ENCODE measurements at places on chromosomes 1 and 21.

- DNase-seq: no peak
Observed at GRCh38 chr1:111436726-111437125, 9.2 kb upstream of the OVGP1 start.

DNA sequence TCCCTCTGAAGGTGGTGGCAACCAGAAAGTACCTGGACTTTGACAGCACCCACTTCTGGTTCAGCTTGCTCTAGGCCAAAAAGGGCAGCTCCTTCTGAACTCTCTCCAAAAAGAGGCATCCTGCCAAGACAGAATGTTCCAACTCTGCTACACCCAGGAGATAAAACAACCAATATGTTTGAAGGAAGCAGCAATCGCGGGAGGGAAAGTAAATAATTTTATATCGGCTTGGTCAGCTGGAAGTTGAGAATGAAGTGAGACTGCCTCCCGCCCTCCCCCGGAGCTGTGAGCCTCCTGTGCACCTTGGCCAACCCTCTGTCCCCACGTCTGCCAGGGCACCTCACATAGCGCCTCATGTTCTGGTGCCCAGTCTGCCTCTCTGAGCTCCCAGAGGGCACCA is 130.3 kb upstream of the ATP1A1 start:
- no peak for DNase-seq

DNA sequence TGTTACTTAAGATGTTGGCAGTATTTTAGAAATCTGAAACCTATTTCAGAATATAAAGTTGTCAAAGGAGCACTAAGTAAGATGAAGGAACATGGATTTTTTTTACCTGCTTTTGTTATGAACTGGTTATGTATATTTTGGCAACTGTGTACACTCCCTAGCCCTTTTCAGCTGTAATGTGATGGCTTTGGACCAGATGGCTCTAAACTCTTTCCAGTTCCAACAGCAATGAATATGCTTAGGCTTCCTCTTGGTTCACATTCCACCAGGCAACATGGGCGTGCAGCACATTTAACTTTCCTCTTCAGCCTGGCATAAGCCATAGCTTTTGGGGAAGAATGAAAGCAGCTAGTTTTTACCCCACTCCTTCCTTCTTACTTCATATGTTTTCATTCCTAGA is 95.6 kb upstream of the ADAMTS5 start:
- no peak for DNase-seq

GRCh38 chr1:25544819-25545218 is 1.4 kb downstream of the LDLRAP1 start:
- no peak for DNase-seq

DNA sequence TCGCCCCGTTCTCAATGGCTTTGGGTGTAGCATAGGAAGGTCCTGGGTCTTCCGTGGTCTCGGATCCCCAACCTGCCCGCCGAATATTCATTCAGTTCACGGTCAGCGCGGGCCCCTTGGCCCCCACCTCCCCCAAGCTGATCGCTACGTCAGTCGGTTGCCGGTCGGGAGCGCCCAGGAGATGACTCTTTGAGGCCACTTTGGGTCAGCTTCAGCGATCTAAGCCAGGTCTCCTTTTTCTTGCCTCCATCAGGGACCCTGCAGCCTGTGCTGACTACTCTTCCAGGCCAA is 12.8 kb downstream of the HLX start:
- no peak for DNase-seq

DNA sequence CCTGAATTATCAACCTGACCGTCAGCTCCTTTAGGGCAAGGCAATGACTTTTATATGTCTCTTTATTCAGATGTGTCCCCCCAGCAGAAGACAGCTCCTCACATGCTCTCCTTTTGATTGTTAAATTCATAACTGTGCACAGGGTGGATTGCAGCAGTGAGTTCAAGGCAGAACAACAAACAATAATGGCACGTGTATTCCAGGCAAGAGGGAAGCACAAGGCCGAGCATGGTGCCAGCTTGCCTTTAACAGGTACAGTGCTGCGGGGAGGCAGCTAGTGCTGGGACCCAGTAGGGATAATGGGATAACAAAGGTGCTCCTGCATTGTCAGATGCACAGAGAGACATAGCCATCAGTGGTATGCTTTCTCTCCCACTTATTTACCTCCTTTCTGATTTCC is 248.4 kb downstream of the RHOU start:
- no peak for DNase-seq

DNA sequence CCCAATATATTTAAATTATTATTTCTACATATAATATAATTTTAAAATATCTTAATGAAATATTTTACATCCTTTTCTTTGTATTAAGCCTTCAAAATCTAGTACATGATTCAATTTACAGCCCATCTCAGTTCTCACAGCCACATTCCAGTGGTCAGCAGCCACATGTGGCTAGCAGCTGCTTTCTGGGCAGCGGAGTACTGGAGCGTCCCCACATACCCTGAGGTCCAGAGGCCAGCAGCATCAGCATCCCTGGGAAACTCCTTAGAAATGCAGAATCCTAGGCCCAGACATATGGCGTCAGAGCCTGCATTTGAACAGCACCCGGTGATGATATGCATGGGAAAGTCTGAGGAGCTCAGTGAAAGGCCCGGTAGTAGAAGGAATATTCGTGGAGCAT is 8.6 kb upstream of the LHX4 start:
- DNase-seq: no peak

DNA sequence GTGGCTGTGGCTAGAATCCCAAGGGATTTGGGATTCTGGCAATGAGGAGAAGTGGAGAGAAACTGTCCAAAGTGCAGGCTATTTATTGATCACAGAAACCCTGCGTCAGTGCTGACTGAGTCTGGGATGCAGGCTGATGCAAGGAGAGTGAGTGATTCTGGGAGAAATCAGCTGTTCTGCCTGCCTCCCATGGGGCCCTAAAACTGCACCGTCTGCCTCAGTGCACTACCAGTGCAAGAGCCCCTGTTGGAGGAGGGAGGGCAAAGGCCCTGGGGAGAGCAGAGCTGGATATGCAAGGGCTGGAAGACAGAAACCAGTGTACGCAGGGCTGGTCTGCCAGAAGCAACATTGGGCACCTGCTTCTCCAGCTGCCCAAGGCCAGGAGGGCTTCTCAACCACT is 42.6 kb downstream of the C1orf198 start:
- DNase-seq: no peak

- DNase-seq: no peak
Observed at GRCh38 chr1:59516881-59517280, 220.0 kb downstream of the FGGY start.

GRCh38 chr1:77589231-77589630 is 93.2 kb downstream of the ZZZ3 start:
- DNase-seq: no peak

DNA sequence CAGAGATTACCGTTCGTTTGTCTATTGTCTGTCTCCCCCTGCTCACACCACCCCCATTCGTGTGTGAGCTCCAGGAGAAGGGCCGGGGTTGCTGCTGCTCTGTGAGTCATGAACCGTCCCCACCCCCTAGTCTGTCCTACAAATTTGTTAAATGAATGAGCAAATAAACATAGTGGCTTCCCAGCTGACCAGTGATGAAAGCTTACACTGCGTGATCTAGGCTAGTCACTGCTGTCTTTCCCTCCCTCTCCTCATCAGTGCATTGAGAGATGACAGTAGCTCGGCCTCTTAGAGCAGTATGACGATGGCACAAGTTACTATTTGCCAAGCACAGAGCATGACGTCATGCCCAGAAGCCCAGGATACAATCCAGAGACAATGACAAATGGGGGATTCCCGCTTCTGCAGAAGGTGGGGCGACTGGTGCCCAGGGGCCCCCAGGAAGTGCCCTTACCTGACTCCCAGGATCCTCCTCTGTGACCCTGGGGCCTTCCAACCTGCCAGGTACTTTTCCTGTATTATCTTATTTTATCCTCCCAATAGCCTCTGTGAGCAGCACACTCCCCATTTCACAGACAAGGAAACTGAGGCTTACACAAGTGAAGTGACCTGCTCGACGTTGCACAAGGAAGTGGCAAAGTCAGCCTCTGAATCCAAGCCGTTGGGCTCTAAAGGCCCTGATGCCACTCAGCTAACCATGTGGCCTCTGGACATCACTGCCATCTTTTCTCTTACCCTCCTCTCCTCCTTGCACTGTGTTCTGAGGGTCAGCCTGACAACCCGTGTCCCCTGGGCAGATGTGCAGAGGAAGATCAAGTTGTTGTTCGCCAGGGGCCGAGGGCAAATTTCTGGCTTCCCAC is 8.6 kb upstream of the EPHA2 start:
- no peak for DNase-seq

- no peak for DNase-seq
Observed at GRCh38 chr1:26409191-26409807, 1.3 kb upstream of the LIN28A start.

DNA sequence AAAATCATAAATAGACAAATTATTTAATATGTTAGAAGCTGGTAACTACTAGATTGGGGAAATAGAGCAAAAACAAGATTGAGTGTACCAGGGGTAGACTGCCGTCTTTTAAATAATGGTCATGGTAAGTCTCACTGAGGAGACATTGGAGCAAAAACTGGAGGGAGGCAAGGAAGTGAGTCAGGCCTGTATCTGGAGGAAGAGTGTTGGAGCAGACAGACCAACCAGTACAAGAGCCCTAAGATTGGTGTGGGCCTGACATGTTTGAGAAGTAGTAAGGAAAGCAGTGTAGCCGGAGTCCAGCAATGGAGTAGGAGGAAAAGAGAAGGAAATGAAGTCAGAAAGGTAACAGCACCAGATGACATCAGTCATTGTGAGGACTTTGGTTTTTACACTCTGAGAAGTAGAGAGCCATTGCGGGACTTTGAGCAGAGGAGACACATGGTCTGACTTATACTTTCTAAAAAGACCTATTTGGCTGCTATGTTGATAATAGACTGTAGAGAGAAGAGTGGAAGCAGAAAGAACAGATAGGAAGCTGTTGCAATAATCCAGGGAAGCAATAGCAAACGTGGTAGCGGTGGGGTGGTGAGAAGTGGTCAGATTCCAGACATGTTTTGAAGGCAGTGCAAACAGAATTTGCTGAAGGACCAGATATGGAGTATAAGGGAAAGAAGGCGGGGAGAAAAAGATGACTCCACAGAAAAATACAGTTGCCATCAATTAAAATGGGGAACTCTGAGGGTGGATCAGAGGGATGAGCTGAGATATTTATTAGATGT is 44.7 kb upstream of the GJA5 start:
- DNase-seq: no peak

DNA sequence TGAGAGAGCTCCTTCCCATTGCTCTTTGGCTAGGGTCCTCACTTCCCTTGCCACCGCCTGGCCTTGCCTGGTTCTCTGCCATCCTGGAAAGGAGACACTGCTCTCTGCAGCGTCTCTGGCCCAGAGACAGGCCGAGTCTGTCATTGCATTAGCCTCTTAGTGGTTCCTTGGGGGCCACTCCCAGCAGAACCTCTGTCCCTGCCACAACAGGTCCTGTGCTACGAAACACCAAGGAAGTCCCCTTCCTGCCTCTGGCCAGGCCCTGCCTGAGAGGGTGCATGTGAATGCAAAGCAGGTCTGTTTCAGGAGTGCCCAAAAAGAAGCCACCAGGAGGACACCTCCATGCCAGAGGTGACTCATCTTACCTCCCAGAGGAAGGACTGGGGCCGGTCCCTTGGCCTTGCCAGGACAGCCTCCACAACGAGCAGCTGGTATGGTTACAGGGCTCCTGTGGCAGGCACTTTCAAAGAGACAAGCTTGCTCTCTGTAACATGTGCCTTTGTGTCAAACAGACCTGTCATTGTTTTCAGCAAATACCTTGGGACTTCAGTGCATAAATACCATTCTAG is 59.6 kb downstream of the VPS26C start:
- DNase-seq: no peak

GRCh38 chr1:193040011-193040410 is 19.1 kb downstream of the UCHL5 start:
- no peak for DNase-seq

DNA sequence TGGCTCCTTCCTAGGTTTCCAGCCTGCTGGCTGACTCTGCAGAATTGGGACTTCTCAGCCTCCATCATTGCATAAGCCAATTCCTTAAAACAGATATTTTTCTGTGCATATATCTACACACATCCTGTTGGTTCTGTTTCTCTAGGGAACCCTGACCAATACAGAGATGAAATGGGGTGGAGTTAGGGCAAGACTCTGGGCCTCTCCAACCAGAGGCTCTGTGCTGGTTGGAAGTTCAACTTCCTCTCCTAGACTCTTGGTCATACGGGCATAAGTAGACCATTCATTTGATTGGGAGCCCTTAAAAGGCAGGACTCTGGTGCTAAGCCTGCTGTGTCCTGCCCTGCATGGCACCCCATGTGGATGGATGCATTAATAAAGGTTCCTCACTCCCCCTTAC is 55.0 kb downstream of the CNIH3 start:
- DNase-seq: no peak

DNA sequence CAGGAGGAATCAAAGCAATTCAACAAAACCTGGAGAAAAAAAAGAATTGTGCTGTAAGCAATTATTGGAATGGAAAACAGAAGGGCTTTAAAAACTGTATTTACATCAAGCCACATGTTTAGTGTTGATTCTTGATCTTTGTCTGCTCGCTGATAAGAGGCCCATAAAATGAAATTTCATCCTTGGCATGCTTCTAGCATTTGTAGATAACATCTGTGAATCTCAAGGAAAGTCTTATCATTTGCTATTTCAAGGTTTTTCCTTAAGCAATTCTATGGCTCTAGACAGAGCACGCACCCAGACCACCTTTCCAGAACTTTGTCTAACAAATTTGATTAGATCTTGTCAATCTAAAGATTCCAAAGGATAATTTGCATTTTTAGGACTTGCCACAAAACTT is 181.0 kb upstream of the FGGY start:
- no peak for DNase-seq

DNA sequence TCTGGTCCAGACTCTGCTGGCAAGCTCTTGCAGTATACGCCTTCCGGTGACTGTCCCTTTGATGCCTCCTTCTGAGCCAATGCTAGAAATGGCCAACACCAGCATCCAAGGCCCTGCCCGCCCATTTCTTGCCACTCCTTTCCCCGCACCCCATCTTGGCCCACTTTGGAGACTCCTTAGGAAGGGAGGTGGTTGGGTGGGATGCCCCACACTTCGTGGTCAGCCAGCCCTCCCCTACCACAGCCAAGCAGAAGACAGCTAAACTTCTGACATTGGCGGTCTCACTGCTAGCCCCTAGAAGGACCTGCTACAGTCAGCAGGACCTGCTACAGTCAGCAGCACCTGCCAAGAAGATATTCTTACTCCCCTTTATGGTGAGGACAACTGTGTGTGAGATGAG is 73.5 kb upstream of the CLDN14 start:
- no peak for DNase-seq

GRCh38 chr1:39178541-39179431 is 25.7 kb upstream of the MACF1 start:
- no peak for DNase-seq

Measured in activated naive CD4-positive, alpha-beta T cell treated with Interleukin-2 at 50 U/mL for 16 hours (primary cell).